ENCODE measurements at places on chromosomes 12 and 14. TPM values are rescaled to one million over a fixed set of nuclear protein-coding genes. Genes with fewer than 3 reads are reported as not detected.

RPGRIP1 gene
- 0.20 TPM for total RNA-seq

PRB2 gene
- not detected for total RNA-seq

GRCh38 chr12:51269174-51270066 lies 795 bp downstream of the SMAGP start:
- DNase-seq: peak; percentile 84

- no peak for DNase-seq
These were observed 13.8 kb downstream of the TMEM106C start for GRCh38 chr12:47977046-47977771.

GRCh38 chr12:127655691-127656090 lies 611.3 kb upstream of the TMEM132C start:
- DNase-seq: no peak

DNA sequence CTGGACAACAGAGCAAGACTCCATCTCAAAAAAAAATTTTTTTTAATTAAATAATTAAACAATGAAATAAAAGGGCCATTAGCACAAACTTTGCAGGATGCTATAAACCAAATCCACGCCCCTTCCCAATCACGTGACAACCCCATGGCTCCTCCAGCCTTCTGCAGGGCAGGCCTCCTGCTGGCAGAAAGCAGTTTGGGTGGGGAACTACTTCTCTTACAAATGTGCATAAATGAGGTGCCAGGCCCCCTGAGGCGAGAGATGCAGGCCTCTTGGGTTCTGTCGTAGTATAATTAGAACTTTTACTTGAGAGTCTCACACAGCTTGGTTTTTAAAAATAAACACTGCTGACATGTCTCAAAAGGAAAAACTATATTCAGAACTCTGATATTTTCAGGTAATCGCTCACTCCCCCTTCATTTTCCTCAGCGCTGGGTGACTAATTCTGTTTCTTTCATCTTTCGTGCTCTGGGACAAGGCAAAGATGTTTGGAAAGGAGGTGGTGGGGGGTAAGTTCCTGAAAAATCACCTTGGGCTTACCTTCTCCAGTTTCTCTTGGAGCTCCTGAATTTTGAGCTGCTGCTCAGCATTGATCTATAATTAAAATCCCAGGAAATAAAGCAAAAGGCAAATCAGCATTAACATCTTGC lies 101.7 kb downstream of the CIT start:
- no peak for DNase-seq

DNA sequence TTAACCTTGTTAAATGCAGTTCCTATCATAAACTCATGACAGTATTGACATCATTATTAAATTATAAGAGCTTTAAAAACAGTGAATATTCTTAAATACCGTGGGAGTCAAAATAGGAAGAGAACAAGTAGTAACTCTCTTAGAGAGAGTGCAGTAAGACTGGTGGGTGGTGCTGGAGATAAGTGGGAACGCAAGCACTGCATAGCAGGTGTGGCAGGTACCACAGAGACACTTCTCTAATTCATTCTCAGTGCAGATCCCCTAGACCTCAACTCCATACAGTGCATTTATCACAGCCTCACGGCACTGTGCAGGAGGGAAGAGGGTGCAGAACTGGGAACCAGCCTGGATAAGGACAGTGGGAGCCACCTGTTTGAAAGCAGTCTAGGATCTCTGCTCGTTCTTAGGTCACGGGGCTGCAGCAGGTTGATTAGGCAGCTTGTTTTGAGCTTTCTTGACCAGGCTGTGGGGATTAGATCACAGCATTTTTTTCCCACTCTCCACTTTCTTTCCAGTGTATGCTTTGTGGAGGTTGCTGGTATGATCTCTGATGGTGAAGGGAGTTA lies 165.6 kb downstream of the PRKCH start:
- DNase-seq: no peak

RASSF9 gene
- total RNA-seq: 0.49 TPM

PEBP1 gene
- 212 TPM for total RNA-seq

DNA sequence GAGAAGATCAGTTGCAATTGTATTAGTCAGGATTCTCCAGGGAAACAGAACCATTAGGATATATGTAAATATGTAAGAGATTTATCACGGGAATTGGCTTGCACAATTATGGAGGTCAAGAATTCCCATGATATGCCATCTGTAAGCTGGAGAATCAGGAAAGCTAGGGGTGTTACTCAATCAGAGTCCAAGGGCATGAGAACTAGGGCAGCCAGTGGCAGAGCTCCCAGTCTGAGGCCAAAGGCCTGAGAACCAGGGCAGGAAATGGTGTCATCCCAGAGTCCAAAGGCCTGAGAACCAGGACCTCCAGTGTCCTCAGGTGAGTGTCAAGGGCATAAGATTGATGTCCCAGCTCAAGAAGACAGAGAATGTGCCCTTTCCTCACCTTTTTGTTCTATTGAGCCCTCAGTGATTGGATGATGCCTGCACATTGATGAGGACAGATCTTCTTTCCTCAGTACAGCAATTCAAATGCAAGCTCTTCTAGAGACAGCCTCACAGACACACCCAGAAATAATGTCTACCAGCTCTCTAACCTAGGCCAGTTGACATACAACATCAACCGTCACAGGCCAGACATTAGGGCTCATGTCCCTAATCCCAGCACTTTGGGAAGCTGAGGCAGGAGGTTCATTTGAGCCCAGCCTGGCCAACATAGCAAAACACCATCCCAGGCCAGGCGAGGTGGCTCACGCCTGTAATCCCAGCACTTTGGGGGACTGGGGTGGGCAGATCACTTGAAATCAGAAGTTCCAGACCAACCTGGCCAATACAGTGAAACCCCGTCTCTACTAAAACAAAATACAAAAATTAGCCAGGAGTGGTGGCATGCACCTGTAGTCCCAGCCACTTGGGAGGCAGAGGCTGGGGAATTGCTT lies 34.9 kb upstream of the ZNF740 start:
- no peak for DNase-seq

- no peak for DNase-seq
These were observed 166.0 kb downstream of the RPS29 start for GRCh38 chr14:49420201-49420600.

DNA sequence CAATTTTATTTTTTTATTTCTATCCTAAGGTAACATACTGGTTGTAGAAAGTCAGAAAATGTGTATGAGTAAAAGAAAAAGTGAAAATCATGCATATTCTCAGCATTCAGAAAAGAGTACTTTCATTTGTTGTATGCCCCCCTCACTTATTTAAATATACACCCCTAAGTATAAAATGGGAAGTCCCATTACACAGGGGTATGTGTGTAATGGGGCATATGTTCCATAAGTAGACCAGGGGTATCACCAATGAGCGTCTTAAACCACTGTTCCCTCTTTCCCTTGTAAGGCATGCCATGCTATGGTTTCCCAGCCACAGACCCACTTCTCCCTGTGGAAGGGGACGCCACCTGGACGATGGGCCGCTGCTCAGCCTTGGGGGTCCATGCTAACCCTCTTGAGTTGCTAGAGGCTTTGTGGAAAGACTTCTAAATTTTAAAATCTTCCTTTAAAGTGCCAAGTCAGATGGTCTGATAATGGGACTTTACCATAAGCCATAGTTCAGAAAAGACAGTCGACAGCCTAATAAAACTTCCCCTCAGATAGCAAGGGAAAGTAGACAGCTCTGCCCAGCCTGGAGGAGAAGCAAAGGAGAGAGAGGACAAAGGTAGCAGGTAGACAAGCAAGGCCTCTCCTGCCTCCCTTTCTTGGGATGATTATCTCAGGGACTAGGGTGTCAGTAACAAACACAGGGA lies 118.2 kb downstream of the ZFP36L1 start:
- no peak for DNase-seq

MPHOSPH9 gene
- 28.7 TPM for total RNA-seq

DNA sequence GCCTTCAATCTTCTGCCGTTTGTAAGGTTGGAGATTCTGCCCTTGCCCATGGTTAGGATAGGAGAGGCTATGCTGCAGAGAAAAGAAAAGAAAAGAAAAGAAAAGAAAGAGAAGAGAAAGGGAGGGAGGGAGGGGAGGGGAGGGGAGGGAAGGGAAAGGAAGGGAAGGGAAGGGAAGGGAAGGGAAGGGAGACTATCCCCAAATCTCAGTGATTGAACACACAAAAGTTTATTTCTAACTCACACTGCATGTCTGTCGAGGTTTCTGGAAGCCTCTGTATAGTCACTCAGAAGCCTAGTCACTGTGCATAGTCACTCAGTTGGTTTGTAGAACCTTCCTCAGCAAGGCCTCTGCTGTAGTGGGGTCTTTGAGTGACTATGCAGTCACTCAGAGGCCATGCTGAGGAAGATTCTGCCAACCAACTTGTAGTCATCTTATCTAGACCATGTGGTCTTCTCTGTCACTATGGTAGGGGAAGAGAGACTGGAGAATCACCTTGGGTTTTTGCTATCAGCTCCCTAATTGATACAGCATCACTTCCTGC lies 52.3 kb upstream of the ABCC9 start:
- DNase-seq: no peak

DNA sequence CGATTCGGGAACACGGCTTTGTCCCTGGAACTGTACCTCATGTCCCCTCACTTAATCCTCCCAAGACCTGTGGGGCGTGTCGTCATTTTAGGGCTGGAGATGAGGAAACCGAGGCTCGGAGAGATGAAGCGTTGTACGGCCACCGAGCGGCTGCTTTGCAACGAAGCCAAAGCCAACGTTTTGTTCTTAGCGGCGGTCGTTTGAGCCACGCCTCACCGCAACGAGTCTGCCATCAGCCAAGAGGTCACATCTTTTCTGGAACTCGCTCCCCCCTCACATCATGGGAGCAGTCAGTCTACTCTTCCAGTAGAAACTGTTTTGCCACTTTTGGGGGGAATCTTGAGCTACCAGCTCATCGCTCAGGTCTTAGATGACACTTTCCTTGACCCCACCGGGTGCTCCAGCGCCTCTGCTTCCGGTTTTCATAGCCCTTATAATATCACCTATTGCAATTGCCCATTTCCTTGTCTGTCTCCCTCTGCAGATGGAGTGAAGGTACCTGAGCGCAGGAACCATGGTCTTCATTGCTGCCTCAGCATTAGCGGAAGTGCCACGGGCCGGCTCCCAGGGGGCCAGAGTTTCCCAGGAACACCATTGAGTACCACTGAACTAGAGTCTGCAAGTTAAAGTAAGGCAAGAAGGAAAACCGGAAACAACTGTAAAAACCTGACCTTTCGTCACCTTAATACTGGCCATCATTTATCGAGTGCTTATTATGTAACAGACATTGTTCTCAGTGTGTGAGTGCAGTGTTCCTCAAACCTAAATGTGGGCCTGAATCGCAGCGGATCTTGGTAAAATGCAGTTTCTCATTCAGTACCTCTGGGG lies 19.6 kb downstream of the NINJ2 start:
- peak; percentile 57 for DNase-seq

NTF3 gene
- 1.4 TPM for total RNA-seq

ANO4 gene
- 0.13 TPM for total RNA-seq

GPR65 gene
- total RNA-seq: 1.6 TPM

CLEC4D gene
- total RNA-seq: not detected

ASIC1 gene
- total RNA-seq: 1.7 TPM

DNA sequence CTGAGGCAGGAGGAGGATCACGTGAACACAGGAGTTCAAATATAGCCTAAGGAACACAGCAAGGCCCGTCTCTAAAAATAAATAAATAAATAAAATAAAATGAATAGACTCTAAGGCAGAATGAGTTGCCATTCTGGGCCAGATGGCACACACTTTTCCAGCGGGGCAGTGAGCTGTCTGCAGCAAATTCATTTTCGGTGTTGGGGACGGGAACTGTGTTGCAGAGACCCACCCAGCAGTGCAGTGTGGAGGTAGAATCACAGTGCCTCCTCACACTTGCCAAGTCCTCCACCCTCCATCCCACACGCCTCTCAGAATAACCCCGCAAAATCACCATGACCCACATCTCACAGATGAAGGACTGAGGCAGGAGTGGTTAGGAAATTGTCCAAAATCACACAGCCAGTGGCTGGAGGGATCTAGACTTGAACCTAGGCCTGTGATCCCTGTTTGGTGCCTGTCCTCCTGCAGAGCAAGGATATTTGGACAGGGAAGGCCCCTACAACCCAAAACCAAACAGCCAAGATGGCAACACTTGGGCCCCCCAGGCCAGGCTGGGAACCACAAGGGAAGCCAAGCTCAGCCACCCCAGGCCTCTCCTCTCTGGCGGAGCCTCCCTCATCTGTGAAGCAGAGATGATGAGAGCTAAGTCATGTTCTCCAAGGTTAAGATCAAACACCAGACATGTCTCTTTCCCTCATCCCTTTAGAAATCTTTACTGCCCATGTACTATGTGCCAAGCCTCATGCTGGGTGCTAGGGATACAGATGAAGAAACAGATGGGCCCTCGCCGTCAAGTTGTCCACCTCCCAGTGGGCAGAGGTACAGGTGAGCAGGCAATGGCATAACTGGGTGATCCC lies 152.7 kb downstream of the DPF3 start:
- DNase-seq: no peak

RIN3 gene
- 51.0 TPM for total RNA-seq

GYS2 gene
- total RNA-seq: not detected

DNA sequence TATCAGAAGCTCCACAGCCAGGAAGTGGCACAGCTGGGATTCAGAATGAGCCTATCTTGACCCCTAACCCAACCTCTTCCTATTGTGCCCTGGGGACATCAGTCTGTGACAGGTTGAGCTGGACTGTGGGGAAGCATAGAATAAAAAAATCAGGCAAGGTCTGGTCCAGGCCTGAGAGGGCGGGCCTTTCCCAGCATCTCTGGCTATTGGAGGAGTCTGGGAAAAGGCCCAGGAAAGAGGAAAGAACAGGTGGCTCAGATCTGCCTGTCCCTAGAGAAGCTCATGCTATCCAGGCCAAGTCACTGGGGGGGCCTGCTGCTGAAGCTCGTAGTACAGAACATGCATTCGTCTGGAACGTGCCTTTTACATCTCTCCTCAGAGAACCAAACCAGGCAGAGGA lies 100.5 kb downstream of the PPM1H start:
- no peak for DNase-seq

DNA sequence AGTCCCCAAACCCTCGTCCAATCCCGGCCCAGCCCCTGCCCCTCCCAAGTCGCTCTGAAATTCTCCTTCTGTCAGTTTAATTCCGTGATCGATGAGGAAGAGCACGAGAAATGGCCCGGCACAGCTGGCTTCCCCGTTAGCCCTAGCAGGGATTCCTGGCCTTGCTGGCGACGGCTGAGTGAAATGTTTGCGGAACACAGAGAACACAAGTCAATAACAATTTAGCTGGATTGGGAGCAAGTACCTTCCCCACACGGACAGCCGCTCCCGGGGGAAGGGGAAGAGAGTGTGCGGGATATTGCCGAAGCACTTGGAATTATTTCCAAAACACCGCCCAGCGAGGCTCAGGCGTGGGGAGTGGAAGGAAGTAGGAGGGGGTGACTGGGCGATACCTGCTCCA lies 134.6 kb downstream of the RBM19 start:
- DNase-seq: no peak

GRCh38 chr14:92529903-92530302 lies 16.3 kb downstream of the RIN3 start:
- no peak for DNase-seq

SLC17A8 gene
- total RNA-seq: 3.0 TPM

GRCh38 chr12:68792952-68793351 lies 15.0 kb upstream of the MDM2 start:
- DNase-seq: no peak

DNA sequence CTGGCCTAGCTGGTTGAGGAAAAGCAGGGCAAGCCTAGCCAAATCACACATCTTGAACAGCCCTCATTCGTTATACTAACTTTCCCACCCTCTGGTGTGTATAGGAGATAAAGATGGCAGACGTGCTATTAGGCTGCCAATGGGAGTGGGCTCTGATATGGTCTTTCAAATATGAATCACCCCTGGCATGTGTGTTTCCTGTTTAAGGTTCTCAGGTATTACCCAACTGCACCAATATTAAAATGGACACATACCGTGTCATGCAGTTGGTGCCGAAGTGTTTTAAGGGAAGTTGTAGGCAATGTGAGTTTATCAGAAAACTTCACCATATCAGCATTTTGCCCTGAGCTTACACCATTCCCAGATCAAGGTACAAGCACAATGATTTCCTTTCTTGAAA lies 33.4 kb downstream of the CHST11 start:
- no peak for DNase-seq

All from mucosa of descending colon (tissue), 3 donors.